NCI-H2081 (cell line): ENCODE measurements at places on chromosomes 13 and 19.

DNA sequence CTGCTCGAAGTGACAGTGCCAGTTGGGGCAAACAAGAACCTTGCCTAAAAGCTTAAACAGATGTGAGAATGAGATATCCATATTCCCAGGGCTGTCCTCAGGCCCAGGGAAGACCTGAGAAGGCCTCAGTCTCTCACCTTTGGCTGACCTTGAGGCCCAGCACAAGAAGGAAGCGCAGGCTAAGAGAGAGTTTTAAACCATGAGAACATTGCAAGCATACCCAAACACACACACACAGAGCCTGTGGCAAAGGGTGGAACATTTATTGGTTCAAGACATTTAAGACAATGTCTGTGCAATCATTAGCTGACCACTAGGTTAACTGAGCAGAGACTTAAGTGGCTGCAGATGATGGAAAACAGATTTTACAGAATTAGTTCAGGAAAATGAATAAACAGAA lies 248.2 kb downstream of the NBEA start:
- DNase-seq, result no peak

DNA sequence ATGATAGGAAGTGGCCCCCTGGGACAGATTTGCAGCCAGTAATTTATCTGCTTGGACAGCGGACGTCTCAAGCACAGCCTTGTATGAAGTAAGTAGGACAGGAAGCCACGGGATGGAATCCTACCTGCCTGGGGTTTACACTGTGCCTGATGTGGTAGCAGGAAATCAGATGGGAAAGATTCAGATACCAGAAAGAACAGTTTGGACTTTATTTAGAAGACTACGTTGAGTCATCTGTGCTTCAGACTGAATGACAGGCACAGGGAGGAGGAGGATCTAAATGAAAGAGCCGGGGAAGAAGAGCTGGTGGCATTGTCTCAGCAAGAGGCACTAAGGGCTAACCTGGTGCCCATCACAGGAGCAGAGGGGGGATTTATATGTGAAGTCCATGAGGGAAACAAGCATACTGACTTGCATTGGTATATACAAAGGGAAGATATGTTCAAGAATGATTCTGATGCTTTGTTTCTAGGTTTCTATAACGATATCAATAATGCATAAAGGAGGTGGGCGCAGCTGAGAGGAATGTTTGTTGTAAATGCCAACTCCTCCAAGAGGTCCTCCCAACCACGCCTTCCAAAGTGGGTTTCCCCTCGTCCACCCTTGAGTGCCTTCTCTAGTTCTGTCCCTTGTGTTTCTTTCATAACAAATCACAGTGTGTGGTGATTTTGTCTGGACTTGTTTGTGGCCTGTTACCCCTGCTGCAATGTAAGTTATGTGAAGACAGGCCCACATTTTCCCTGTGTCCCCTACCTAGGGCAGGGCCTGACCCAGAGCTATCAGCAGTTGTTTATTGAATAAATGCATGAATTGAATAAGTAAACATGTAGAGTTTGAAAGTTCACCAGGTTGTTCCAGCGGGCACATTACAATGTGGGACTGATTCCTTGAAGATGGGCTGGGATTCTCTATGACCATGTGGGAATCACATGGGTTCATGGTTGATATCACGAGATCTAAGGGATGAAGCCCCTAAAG lies 328.4 kb downstream of the SLC7A1 start:
- DNase-seq, result no peak

GRCh38 chr19:5913739-5914357 lies at the start of gene CAPS:
Gene CAPS, plus strand, starts transcription at chr19:5914254. Its CDS starts 153 bp downstream, at chr19:5914407.
- DNase-seq, result peak; percentile 21

GRCh38 chr13:94343243-94343585 lies 136.3 kb downstream of the DCT start:
- no peak for DNase-seq

DNA sequence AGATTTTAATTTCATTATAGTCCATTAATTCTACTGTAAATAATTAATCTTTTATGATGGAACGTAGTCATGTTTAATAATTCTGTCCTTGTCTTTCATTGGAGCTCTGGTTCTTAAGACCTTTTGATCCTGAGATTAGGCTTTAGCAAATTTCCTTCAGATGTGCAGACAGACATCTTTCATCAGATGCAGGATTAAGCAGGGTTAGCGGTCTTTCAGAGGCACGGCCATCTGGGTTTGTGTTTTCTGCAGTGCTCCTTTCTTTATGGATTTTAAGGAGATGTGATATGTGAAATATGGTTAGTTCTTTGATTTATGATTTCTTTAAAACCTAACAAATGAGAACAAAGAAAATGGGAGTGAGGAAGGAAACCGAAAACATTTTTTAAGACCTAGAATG lies 643.9 kb upstream of the SGCG start:
- DNase-seq, result no peak

DNA sequence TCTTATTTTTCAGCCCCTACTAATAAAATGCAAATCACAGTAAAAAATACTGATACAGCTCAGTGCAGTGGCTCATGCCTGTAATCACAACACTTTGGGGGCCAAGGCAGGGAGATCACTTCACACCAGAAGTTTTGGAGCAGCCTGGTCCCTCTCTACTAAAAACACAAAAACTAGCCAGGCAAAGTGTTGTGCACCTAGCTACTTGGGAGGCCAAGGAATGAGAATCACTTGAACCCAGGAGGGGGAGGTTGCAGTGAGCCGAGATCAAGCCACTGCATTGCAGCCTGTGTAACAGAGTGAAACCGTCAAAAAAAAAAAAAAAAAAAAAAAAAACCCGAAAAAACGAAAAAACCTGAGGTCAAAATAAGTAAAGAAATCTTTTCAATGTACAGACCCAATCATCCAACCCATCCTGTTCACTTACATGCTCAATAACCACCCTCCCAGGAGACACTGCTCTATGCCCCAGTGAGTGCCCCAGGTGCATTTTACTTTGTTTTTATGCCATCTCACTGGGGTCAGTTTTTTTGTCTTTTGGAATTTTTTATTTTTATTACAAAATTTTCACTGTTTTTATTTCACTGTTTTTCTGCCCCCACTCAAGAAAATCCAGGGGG lies 107.0 kb downstream of the ZNF486 start:
- no peak for DNase-seq

GRCh38 chr13:99812625-99813024 lies 158.9 kb downstream of the ZIC5 start:
- no peak for DNase-seq

GRCh38 chr19:38003438-38004185 lies 96.6 kb downstream of the SIPA1L3 start:
- peak; percentile 91 for DNase-seq

- no peak for DNase-seq
These were observed 51.0 kb upstream of the CYP2A7 start for GRCh38 chr19:40933025-40933424.

- DNase-seq, result no peak
These were observed 18.3 kb downstream of the PRKCSH start for GRCh38 chr19:11453468-11454341.

GRCh38 chr13:70616847-70617246 lies 508.6 kb upstream of the KLHL1 start:
- no peak for DNase-seq

- DNase-seq, result no peak
These were observed 292.7 kb downstream of the SUCLA2 start for GRCh38 chr13:47708386-47708785.

DNA sequence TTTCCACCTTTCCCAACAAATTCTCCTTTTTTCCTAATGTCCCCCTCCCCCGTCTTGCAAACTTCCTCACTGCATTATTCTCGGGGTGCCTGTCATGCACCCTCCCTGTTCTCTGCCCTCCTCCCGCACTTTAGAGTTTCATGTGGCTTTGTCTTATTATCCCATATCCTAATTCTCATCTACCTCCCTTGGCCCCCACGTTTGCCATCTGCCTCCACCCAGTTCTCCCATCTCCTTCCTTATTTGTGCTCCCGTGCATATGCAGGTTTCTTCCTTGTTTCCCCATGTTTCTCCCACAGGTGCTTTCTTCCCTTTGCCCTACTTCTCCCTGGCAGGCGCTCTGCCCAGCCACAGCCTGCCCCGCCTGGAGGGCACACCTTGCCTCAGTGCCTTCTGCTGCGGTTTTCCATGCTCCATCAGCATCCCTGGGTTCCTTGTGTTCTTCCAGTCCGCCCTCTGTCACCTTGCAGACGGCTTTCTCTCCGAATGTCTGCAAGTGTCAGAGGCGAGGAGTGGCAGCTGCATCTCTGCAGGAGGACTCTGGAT lies 1.5 kb downstream of the SPATA13 start:
- no peak for DNase-seq

DNA sequence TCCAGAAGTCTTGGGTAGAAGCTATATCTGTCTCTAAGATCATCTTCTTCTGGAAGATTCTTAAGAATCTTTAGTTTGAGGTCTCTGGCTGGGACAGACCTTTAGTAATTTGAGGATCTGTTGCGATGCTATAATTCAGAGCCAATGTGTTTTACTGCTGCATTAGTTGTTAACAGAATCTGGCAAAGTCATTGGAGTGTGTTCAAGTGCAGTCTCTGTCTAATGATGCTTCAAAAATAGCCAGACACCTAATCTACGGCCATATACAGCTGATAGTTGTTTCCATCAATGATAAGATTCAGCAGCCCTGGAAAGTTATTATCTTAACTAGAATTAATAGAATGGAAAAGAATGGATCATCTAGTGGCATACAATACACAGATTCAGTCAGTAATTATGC lies 72.6 kb downstream of the CDK8 start:
- DNase-seq, result no peak

GRCh38 chr13:46855166-46855565 lies 41.7 kb downstream of the HTR2A start:
- no peak for DNase-seq

DNA sequence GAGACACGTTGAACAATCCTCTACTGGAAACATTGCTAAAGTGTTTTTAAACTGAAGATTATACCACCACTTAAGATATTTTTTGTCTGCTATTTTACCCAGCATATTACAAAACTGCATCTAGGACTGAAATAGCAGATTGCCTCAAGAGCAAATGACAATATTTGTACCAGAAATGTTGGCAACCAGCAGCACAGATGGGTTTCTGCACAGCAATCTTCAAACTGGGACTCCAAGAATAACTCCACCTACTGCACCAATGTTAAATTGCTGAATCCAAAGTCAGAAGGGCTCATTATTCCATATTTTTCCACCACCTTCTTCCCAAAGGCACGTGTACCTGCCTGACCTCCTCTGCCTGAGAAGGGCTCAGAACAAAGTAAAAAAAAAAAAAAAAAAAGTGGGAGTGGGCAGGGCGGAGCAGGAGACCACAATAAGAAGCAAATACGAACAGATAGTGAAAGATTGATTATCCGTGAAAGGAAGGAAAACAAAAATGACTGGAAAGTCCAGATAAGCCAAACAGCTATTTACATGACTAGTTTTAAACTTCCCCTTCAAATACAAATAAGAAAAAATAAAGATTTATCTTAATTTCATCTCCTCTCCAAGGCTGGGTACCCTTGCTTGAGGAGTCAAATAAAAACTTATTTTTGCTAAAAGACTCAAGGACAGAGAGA lies 79.4 kb downstream of the FOXO1 start:
- no peak for DNase-seq

- DNase-seq, result no peak
These were observed 29.9 kb downstream of the LAIR2 start for GRCh38 chr19:54532528-54532927.

- peak; percentile 82 for DNase-seq
These were observed at the start of gene HOOK2 for GRCh38 chr19:12774588-12775555. Gene HOOK2, minus strand, starts transcription at chr19:12775552. Its CDS starts 103 bp downstream, at chr19:12775449.

DNA sequence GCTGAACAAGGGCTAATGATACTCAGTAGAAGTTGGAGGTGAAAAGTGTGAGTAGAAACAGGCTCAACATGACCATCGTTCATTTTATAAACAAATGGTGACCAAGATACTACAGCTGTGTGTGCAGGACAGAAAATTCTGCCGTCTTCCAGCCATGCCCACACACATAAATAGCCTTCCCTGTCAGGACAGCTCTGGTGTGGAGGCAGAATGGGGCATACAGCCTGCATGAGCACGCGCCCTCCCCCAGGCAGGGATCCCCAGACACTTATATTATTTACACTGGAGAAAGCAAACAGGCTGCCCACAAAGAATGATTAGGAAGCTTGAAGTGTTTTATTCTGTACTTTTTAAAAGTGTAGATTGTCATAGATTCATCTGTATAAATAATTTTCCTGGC lies 20.4 kb downstream of the GJA3 start:
- no peak for DNase-seq

DNA sequence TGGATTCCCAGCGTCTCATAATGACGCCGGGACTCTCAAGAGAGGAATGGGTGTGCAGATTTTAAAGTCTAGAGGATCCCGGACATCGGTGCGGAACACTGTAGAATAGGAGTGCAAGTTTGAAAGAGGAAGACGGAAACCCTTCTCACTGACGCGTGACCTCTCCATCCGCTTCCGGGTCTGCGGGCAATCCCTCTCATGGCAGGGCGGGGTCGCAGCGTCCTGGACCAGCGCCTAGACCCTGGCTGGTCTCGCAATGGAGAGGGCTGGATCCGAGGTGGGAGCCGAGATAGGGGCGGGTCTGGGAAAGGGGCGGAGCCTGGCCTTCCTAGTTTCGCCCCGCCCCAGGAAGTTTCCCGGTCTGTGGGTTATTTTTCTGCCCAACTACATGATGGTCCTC lies 4.6 kb upstream of the ZNF845 start:
- DNase-seq, result no peak

DNA sequence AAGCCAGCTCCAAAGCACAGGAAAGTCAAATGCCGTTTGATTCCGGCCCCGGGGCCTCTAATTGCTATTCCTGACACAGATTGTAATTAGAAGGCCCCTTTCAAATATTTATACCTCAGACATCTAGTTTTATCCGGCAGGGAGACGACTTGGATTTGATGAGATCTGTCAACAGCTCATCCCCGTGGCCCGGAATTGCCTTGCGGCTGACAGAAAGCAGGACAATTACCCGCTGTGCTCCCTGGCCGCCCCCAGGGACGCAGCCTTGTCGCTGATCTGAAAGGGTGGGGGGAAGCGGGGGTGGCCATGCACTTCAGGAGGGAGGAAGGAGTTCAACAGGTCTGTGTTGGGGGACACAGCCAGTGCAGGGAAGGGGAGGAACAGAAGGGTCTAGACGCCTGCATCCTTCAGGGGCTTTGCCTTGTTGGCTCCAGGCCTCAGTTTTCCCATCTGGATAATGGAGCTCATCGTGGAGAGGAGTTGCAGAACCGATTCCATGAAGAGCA lies 1.8 kb upstream of the SHD start:
- no peak for DNase-seq

DNA sequence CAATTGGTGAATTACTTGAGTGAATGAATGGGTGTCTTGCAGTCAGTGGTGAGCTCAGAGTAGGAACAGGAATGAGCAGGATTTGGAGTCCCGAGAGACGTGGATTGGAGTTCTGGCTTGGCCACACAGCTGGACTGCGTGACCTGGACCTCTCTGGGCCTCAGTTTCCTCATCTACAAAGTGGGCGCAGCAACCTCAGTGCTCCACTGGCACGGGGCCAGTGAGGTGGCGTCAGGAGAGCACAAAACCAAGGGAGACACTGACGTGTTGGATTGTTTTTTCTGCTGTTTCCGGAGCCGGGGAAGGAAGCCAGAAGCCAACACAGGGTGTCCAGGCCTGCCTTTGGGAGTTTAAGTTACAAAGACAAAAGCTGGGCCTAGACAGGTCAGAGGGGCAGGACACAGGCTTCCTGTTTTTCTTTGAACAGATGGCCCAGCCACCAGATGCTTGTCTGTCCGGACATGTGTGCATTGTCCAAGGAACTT lies 6.5 kb upstream of the DOCK6 start:
- no peak for DNase-seq

GRCh38 chr19:30437869-30438268 lies 65.7 kb downstream of the ZNF536 start:
- DNase-seq, result no peak
